ENCODE measurements at places on chromosomes 7 and 10. TPM values are rescaled to one million over a fixed set of nuclear protein-coding genes. Genes with fewer than 3 reads are reported as not detected.

GRCh38 chr7:144534196-144534595, 130.7 kb upstream of the NOBOX start:
- H3K27ac ChIP-seq: no peak overlapping the region
- H3K36me3 ChIP-seq: no peaks in the 10 kb centered on the region
- no peak overlapping the region for H3K4me3 ChIP-seq
- DNase-seq: no peak
- no peaks in the 10 kb centered on the region for H3K27me3 ChIP-seq

DNA sequence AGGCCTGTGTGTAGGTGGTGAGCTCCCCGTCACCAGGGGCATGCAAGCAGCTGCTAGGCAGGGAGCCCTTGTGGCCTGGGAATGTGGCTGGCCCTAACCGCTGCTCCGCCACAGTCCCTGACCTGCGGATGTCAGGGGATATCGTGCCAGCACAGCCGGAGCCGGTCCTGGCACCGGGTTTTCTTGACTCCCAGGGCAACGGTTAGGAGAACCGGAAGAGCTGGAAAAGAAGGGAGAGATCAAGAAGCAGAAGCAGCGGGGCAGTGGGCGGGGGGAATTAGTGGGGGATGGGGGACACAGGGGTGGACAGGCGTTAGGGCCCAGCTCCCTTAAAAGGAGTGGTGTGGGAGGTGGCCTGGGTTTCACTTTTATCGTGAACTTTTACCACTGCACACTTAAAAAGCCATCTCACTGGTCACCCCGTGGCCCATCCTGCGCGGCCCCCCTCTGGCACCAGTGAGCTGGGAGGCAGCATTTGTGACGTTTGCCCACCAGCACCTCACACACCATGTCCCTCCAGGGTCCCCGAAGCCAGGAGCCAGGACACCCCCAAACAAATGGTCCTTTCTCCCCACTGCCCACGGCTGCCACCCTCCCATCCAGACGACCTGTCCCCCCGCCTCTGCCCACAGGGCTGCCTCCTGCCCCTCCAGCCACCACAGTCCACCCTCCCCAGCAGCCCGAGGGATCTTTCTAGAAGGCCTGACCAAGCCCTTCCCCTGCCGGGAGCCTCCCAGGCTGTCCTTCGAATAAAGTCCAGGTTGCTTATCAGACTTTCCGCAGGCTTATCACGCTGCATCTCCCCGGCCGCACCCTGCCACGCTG, 1.8 kb upstream of the MICALL2 start:
- H3K4me3 ChIP-seq: no peak overlapping the region
- H3K27me3 ChIP-seq: peaks cover 27% of the 10 kb centered on the region
- no peak for DNase-seq
- peak overlapping the region; percentile 43 for H3K27ac ChIP-seq

Gene C10orf53
- 0.05 TPM for polyA plus RNA-seq

Gene NUTM2E
- 2.5 TPM for polyA plus RNA-seq

DNA sequence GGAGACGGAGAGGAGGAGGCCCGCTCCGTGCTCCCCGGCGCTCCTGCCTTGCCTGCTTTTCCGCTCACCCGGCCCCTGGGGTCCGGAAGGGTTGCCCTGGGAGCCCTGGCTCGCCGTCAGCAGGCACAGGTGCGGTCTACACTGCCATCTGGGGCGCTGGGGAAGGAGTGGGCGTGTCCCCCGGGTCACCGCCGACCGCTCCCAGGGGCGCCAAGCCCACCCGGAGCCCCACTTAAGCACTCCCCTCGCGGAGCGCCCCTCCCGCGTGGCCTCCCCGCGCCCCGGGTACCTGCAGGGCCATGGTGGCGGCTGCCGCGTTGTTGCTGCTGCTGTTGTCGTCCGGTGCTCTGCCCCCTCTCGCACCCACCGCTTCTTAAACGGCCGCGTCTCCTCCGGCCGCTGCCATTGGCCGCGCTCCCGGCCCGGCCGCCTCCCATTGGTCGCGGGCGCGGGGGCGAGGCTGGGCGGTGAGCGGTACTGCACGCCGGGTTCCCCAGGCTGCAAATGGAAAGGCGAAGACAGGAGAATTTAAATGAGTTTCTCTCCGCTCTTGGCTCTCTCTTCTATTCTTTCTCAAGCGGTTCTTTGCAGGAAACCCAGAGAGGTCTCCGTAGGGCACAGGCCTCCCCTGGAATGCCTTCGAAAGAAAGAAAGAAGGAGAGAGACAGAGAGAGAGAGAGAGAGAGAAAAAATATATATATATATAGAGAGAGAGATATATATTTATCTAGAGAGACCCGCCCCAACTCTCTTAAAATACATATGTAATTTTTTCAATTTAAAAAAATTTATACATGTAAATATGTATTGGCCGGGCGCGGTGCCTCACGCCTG, at the start of gene ACBD7:
ACBD7 (minus strand) TSS at position 349 of the 834 bp plus-strand sequence; CDS start at position 301, 48 bp downstream.
- peak within 1 kb of the TSS; percentile 77 for H3K27ac ChIP-seq
- peaks cover 12% of the 10 kb centered on the region for H3K4me1 ChIP-seq
- H3K27me3 ChIP-seq: no peaks in the 10 kb centered on the region
- DNase-seq: peak; percentile 83

Gene FAM237B
- not detected for polyA plus RNA-seq

GRCh38 chr7:115417662-115418061, 495.8 kb downstream of the MDFIC start:
- no peak for DNase-seq
- no peaks in the 10 kb centered on the region for H3K36me3 ChIP-seq
- H3K4me1 ChIP-seq: no peaks in the 10 kb centered on the region

GRCh38 chr10:13834581-13835286, 248.0 kb downstream of the PRPF18 start:
- H3K4me3 ChIP-seq: no peak overlapping the region
- no peak for DNase-seq
- H3K4me1 ChIP-seq: peaks cover 16% of the 10 kb centered on the region
- H3K27me3 ChIP-seq: no peaks in the 10 kb centered on the region
- H3K27ac ChIP-seq: no peak overlapping the region

DNA sequence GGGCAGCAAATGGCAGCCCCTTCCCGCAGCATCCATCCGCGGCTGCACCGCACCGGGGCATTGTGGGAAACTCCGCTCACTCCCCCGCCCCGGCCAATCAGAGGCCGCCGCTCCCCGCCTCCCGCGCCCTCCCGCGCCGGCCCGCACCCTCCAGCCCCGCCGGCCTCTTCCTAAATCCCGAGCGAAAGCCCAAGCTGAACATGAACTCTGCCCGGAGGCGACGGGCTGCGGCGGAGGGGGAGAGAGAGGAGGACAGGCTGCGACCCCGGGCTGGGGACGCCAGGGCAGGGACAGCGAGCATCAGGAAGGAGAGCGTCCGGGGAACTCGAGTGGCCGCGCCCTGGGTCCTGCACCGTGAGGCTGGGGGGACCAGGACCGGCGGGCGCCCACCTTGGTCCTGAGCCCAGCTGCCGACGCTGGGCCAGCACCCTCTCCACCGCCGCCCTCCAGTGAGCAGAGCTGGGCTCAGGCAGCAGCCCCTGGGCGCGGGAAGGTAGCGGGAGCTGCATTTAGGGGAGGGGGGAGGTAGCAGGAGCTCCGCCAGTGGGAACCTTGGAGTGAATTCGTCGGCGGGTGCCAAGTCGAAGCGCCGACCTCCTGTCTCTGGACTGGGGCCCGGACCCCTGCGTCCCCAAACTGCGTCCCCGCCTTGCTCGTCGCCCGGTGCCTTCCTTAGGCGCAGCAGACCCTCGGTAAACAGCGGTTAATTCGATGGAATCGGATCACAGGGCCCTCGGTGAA, at the start of gene DGKI:
DGKI (minus strand) TSS at position 148 of the 741 bp plus-strand sequence.
- DNase-seq: no peak
- peaks cover 6% of the 10 kb centered on the region for H3K4me1 ChIP-seq
- H3K4me3 ChIP-seq: peak within 1 kb of the TSS; percentile 29
- no peaks in the 10 kb centered on the region for H3K36me3 ChIP-seq
- no peak within 1 kb of the TSS for H3K27ac ChIP-seq
- H3K27me3 ChIP-seq: peaks cover 38% of the 10 kb centered on the region

GRCh38 chr10:80488539-80489066, 34.5 kb downstream of the TSPAN14 start:
- peaks cover 43% of the 10 kb centered on the region for H3K4me1 ChIP-seq
- H3K27me3 ChIP-seq: no peaks in the 10 kb centered on the region
- H3K4me3 ChIP-seq: no peak overlapping the region
- DNase-seq: no peak
- H3K27ac ChIP-seq: no peak overlapping the region

DNA sequence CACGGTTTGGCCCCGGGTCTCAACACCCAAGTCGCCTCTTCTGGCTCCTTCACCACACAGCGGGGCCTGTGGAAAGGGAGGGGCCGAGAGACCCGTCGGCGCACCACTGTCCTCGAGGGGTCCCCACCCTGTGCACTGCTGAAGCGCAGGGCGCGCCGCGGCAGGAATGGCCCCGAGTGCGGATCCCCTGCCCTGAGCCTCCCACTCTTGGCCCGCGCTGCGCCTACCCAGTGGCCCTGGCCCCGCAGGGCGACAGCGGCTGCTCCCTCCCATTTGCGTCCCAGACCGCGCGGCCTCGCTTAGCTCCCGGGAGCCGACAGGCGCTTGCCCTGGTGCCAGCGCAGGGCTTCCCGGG, 2.1 kb upstream of the SFMBT2 start:
- DNase-seq: no peak
- no peaks in the 10 kb centered on the region for H3K36me3 ChIP-seq
- peaks cover 8% of the 10 kb centered on the region for H3K4me1 ChIP-seq
- H3K4me3 ChIP-seq: peak overlapping the region; percentile 34
- H3K27ac ChIP-seq: no peak overlapping the region

DNA sequence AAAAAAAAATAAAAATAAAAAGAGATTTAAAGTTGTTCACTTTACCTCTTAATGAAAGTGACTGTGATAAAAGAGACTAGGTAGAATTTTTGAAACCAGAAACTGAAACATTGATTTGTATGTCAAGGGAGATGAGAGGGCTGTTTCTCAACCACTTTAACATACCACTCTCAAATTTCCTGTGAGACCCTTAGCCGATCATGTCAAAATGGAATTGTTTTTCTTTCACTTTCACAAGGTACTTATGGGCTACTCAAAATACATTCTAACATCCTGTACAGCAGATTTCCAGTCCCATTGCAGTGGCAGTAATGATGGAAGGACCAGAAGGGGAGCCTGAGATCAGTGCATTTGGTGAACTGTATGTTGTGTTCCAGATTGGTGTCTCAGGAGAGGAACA, 261.2 kb downstream of the PPP1R3A start:
- no peaks in the 10 kb centered on the region for H3K4me1 ChIP-seq
- no peak for DNase-seq
- no peaks in the 10 kb centered on the region for H3K36me3 ChIP-seq
- no peak overlapping the region for H3K4me3 ChIP-seq

DNA sequence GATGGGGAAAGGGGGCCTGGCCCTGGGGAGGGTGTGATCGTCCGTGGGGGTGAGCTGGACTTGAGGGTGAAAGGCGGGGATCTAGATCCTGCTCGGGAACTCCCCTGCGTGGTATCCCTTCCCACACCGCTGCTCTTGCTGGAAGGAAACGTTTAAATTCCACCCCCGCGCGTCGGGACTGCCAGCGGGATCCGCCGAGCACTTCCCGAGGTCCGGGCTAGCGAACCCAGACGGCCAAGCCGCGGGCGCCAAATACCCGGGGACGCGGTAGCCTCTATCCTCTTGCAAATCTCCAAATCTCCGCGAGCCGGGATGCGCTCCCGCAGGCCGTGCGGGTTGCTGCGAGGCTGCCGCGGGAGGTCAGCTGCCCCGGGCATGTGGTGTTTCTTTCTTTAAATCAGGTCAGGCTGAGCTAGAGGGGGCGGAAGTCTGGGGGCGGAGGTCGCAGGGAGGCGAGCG, 904 bp downstream of the NPTX2 start:
- H3K4me3 ChIP-seq: no peak overlapping the region
- H3K36me3 ChIP-seq: no peaks in the 10 kb centered on the region
- H3K27me3 ChIP-seq: peaks cover 35% of the 10 kb centered on the region

- H3K4me3 ChIP-seq: no peak overlapping the region
- H3K27me3 ChIP-seq: no peaks in the 10 kb centered on the region
- H3K27ac ChIP-seq: no peak overlapping the region
- DNase-seq: no peak
These were observed 8.5 kb upstream of the RSBN1L start for GRCh38 chr7:77687747-77688144.

DNA sequence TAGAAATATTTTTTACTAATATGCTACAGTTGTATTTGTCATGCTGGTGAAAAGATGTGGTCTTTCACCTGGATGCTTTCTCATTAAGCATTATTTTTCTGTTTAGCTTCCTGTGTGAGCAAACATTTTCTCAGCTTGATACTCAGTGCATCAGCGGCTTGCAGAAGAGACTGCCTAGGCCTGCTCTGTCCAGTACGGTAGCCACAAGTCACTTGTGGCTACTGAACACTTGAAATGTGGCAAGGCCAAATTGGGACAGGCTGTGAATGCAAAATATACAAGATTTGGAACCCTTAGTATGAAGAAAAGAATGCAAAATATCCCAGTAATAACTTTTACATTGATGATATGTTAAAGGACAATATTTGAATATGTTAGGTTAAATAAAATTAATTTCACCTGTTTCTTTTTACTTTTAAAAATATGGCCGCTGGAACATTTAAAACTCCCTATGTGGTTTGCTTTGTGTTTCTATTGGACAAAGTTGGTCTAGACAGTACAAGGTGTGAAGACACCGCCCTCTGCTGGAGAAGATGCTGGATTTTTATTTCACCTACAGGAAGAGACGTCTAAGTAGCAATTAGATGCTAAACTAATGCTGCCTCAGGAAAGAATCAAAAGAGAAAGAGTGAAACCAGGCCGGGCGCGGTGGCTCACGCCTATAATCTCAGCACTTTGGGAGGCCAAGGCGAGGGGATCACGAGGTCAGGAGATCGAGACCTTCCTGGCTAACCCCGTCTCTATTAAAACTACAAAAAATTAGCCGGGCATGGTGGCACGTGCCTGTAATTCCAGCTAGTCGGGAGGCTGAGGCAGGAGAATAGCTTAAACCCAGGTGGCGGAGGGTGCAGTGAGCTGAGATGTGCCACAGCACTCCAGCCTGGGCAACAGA, 5.3 kb downstream of the SRGN start:
- peak; percentile 96 for DNase-seq
- no peak overlapping the region for H3K4me3 ChIP-seq
- no peaks in the 10 kb centered on the region for H3K27me3 ChIP-seq
- H3K36me3 ChIP-seq: no peaks in the 10 kb centered on the region

Gene MUC3A
- polyA plus RNA-seq: 2.3 TPM

GRCh38 chr7:151308256-151308655, 33.4 kb upstream of the NUB1 start:
- no peaks in the 10 kb centered on the region for H3K36me3 ChIP-seq
- peaks cover 4% of the 10 kb centered on the region for H3K4me1 ChIP-seq
- H3K27ac ChIP-seq: no peak overlapping the region
- no peak for DNase-seq
- H3K4me3 ChIP-seq: no peak overlapping the region
- H3K27me3 ChIP-seq: peaks cover 8% of the 10 kb centered on the region

Gene AGR2
- polyA plus RNA-seq: 4.5 TPM

DNA sequence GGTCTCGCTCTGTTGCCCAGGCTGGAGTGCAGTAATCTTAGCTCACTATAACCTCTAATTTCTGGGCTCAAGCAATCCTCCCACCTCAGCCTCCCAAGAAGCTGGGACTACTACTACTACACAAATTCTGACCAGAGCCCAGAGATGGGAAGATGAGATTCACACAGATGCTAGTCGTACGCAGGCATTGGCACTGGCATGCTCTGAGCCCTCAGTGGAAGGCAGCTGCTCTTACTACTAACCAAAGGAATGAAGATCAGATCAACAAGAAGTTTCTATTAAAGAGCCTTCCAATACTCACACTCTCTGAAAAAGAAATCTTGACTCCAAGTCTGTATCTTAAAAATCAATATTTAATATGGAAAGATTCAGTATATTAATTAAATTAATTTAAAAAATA, 10.7 kb downstream of the GDF2 start:
- H3K36me3 ChIP-seq: no peaks in the 10 kb centered on the region
- no peak for DNase-seq
- H3K27me3 ChIP-seq: no peaks in the 10 kb centered on the region
- H3K4me1 ChIP-seq: no peaks in the 10 kb centered on the region
- H3K27ac ChIP-seq: no peak overlapping the region

- H3K36me3 ChIP-seq: no peaks in the 10 kb centered on the region
- no peak overlapping the region for H3K4me3 ChIP-seq
- no peaks in the 10 kb centered on the region for H3K27me3 ChIP-seq
- H3K27ac ChIP-seq: no peak overlapping the region
- H3K4me1 ChIP-seq: no peaks in the 10 kb centered on the region
These were observed 56.4 kb downstream of the BBS9 start for GRCh38 chr7:33185786-33186185.

All from thymus (tissue), 14 donors.